ENCODE measurements at places on chromosomes 12 and 14.

- no peak for DNase-seq
Observed at GRCh38 chr12:10214136-10214894, 1.6 kb downstream of the GABARAPL1 start.

DNA sequence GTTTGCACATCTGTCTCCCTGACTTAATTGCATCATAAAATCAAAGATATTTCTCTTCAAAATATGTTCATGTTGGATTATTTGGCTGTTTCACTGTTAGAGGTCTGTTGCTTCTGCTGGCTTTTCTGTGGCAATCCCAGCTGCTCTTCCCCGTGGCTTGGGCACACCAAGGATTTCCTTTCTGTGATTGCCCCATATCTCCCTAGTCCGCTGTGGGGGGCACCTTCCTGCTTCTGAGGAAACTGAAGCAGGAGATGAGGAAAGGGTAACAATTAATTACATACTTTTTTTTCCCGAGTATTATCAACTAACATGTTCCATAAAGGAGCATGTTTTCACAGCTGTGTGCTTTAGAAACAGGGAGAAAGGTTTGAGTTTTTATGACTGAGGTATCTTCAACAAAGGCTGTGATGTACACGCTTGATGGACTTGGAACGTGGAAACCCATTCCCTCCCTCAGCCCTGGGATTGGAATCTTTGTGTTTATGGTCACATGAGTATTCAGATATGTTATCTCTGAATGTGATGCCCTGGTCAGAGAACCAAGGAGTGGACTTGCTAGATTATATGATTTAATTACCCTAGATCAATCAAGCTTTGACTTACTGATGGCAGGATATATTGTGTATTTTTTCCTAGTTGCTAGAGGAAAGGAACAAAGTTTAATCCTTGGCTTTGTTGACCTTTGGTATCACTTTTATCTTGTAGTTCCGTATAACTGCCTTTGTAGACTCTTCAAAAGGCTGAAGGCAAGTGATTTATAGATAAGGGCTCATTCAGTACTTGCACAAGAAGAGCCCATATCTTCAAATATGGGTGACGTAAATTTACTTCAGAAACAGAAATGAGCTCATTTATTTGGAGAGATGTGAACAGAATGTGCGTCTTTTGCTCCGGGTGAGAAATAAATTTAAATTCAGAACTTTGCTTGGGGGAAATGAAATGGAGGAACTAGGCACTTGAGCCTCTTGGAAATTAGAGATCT is 46.7 kb downstream of the BORCS5 start:
- DNase-seq: no peak

GRCh38 chr12:58540480-58541299 is 379.6 kb downstream of the LRIG3 start:
- peak; percentile 1 for DNase-seq

DNA sequence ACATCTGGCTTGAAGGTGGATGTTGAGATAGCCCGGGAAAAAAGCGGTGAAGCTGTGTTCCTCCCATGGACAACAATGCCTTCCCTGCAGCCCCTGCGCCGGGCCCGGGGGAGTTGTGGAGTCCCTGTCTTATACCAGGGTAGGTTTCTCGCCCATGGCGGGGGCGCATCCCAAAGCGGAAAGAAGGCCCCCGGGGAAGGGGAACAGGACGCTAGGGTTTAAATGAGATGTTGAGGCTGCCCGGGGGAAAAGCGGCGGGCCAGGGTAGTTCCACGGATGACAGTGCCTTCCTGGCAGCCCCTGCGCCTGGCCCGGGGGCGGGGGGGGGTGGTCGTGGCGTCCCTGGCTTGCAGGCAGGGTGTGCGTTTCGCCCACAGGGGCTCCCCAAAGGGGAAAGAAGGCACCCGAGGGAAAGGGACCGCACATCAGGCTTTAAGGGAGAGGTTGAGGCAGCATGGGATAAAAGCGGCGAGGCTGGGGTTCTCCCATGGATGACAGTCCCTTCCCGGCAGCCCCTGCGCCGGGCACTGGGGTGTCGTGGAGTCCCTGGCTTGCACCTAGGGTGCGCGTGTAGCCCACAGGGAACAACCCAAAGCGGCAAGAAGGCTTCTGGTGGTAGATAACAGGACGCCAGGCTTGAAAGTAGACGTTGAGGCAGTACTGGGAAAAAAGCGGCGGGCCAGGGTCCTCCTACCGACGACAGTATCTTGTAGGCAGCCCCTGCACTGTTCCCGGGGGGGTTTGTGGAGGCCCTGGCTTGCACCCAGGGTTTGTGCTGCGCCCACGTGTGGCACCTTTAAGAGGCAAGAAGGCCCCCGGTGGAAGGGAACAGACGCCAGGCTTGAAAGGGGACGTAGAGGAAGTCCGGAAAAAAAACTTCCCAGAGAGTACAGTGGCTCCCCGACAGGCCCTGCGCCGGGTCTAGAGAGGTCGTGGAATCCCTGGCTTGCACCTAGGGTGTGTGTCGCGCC is 160.8 kb upstream of the ALG10B start:
- DNase-seq: no peak

GRCh38 chr14:36020120-36021029 is 156.1 kb downstream of the PTCSC3 start:
- no peak for DNase-seq

- no peak for DNase-seq
Observed at GRCh38 chr12:120352117-120352516, 16.8 kb downstream of the MSI1 start.

DNA sequence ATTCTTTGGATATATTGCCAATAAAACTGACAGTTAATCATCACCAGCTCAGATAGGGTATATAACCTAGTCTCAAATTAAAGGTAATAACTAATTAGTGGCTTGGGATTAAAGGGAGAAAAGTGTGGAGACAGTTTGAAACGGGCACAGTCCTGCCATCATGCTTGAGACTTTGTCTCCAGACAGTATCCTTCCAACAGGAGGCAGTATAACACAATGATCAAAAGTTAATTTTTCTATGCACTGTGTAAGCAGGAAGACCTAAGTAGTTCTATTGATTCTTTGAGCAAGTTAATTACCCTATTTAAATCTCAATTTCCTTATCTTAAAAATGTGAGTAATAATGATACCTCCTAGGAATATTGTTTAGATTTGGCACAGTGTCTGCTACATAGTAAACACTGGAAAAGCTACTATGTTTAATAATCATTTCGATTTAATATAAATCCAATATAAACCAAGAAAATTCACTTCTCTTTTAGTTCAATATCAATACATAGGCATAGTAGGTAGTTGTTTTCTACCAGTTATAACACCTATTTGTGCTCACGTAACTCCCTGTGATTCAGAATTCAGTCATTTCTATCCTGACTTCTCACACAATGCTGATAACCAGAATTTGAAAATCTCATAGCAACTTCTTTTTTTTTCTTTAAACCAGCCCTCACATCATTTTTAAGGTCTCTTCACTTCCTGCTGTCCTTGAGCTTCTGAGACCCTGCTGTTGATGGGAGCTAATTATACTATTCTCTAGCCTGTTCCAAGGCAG is 53.7 kb downstream of the GALNT4 start:
- no peak for DNase-seq

- no peak for DNase-seq
Observed at GRCh38 chr14:99067927-99068326, 204.1 kb downstream of the BCL11B start.

DNA sequence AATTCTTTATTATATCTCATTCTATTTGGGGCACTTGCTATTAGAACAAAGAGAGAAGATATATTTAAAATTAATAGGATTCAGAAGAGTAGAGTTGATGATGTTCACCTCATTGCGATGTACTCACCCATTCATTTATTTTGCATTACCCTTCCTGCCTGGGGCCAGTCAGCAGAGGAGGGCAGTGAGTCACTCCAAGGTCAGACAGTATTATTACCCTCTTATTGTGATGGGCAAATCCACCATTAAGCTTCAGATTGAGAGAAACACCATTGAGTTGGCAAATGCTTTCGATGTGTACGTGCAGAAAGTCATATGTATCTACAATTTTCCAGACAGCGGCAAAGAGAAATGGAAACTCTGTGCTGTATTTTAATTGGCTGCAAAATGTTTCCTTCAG is 134.2 kb downstream of the BICD1 start:
- DNase-seq: no peak

GRCh38 chr14:59507752-59508103 is 23.4 kb downstream of the JKAMP start:
- DNase-seq: no peak

- no peak for DNase-seq
Observed at GRCh38 chr14:101221549-101222160, 318.1 kb upstream of the RTL1 start.

- no peak for DNase-seq
Observed at GRCh38 chr12:119578112-119578511, 15.5 kb upstream of the TMEM233 start.

GRCh38 chr12:98909746-98910145 is 264.7 kb downstream of the APAF1 start:
- peak; percentile 83 for DNase-seq

- no peak for DNase-seq
Observed at GRCh38 chr14:70770490-70770889, 38.8 kb downstream of the MAP3K9 start.

- no peak for DNase-seq
Observed at GRCh38 chr12:38056701-38057689, 259.6 kb upstream of the ALG10B start.

DNA sequence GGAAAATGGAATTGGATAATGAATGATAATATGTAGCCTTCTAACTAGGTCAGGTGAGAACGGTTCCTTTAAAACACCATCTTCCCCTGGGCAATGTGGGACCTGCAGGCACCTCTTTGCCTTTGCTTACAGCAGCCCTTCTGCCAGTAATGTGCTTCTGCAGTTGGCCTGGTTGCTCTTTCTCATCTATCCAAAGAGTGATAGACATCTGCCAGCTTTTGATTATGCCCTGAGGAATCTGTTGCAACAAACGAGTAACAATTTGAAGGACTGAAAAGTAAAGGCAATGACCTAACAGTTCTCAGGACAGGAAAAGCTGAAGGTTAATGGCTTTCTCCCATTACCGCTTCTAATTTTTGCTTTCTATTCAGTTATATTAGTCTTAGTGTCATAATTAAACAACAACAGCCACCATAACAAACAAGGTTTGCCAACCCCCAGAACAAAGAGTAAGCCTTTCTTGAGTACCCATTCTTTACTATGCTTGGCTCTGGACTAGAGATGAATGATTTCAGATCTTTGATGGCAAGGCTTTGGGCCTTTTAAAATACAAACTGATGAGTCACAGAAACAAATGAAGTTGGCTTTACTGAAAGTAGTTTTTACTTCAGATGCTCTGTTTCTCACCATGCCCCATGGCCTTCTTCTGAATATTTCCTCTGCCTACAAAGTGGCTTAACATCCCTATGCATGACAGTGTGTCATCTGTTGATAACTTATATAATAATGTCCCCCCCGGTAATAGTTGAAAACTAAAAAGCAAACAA is 76.1 kb upstream of the KRR1 start:
- DNase-seq: no peak

DNA sequence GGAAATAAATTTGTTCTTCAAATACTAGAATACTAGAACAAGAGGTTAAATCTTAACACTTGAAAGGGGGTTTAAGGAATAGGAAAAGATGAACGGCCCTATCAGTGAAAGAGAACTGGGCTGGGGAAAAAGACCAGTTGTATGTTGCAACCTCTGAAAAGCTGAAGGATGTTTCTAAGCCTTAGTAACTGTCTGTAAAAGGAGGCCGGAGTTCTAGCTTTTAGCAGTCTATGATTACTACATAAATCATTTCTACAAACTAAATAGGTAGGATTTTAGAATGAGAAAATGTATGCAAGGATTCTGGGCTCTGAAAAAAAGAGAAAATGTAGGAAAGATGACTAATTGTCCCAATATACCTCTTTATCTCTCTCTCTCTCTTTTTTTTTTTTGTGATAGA is 4.9 kb downstream of the CERS5 start:
- no peak for DNase-seq

DNA sequence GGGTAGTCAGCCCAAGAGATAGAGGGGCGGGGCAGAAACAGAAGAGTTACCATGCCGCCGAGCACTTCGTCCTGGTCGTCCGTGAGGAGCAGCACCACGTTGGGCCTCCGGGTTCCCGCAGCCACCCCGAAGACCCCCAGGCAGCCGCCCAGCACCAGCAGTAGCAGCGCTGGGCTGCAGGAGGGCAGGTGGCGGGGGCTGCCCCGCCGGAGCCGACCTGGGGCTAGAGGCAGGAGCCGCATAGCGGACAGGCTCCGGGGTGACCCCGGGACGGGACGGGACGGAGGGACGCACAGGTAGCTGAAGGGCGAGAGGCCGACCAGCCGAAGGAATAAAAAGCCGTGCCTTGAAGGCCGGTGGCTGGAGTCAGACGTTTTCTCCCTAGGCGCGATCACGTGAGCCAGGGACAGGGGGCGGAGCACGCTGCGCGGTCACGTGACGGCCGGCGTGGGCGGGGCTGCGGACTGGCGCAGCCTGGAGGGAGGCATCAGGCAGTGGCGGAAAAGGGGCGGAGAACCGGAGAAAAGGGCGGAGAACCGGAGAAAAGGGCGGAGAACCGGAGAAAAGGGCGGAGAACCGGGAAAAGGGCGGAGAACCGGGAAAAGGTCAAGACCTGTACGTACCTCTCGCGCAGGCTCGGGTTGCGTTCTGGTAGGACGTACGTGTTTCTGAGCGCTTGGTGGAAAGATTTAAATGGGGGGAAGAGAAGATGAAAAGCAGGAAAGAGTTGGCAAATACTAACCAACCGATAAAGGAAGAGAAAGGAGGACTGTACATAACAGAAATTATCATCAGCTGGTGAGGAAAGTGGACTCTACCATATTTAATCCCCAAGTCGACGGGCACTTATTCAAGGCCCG is at the start of gene GNS:
Gene GNS (minus strand): TSS at position 372 of the 860 bp plus-strand sequence. CDS start 130 bp downstream, at position 242.
- peak; percentile 98 for DNase-seq

- DNase-seq: no peak
Observed at GRCh38 chr14:35140718-35141581, 18.6 kb downstream of the PRORP start.

DNA sequence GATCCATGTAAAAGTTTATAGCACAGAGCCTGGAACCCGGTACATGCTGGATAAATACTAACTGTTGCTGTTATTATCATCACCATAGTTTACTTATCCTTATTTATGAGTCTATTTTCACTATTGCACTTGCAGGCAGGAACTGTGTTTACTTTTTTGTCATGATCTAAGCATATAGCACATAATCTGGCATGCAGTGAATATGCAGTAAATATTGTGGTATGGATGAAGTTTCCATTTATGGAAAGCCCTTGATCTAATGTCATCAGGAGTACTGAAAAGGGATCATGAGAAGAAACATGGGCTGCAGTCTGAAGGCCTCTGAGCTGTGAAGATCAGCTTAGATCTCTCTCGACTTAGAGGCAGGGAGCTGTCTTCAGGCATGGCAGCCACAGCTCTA is 91.6 kb downstream of the KCNK13 start:
- no peak for DNase-seq

Measured in cerebellum (tissue), 4 donors.